ENCODE measurements at places on chromosomes 2 and 18.

- no peak for DNase-seq
These were observed 98.8 kb downstream of the TRABD2A start for GRCh38 chr2:84781942-84782716.

DNA sequence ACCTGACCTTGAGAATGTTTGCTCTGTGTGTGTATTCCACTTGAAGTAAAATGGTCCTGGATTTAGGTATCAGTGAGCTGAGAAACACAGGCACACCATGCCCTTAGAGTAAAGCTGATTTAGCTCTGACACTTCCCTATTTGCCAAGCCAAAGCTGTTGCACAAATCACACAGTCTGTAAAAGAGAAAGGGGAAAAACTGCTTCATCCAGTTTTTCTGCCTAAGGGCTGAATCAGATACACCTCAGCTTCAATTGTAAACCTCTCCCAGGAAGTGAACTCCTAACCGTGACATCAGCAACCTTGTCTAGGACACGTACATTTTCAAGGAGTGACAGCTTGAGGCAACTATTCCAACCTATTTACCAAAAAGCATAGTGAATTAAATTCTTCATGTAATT, 150.4 kb downstream of the NR4A2 start:
- no peak for DNase-seq

- no peak for DNase-seq
These were observed 58.2 kb upstream of the HDAC4 start for GRCh38 chr2:239459056-239459455.

DNA sequence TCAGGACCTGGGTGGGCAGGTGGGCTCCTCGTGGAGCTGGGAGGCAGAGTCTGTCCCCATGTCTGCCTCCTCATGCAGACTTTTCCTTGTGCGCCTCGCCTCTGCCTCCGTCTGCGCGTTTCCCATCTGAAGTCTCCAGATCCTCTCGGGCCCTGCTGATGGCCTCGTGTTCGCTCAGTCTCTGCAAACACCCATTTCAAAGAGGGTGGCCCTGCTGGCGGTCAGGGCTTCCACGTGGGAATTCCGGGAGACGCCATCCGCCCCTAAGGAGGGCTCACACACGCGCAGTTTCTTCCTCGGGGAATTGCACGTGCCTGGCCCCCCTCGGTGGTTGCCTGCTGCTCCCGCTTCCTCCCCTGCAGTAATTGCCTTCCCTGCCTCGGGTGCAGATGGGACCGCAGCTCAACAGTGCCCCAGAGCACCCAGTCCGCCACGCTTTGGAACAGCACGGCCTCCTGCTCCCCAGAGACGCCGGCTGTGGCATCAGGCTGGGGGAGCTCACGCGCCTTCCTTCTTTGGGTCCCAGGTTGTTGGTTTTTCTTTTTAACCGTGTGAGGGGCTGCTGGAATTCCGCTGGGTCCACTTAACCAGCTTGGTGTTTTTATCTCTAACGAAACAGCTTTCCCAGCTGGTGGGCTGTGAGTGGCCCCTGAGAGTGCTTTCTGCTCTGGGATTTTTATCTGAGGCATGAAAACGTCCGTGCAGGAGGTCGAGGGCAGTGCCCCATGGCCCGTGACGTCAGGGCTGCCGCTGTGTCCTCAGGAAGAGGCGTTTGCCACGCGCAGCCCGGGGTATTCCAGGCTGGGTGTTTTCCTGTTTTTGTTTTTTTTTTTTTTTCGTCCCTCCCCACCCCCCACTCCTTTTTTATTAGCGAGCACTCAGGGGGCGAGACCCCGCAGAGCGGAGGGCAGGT, 16.1 kb downstream of the NFATC1 start:
- no peak for DNase-seq

DNA sequence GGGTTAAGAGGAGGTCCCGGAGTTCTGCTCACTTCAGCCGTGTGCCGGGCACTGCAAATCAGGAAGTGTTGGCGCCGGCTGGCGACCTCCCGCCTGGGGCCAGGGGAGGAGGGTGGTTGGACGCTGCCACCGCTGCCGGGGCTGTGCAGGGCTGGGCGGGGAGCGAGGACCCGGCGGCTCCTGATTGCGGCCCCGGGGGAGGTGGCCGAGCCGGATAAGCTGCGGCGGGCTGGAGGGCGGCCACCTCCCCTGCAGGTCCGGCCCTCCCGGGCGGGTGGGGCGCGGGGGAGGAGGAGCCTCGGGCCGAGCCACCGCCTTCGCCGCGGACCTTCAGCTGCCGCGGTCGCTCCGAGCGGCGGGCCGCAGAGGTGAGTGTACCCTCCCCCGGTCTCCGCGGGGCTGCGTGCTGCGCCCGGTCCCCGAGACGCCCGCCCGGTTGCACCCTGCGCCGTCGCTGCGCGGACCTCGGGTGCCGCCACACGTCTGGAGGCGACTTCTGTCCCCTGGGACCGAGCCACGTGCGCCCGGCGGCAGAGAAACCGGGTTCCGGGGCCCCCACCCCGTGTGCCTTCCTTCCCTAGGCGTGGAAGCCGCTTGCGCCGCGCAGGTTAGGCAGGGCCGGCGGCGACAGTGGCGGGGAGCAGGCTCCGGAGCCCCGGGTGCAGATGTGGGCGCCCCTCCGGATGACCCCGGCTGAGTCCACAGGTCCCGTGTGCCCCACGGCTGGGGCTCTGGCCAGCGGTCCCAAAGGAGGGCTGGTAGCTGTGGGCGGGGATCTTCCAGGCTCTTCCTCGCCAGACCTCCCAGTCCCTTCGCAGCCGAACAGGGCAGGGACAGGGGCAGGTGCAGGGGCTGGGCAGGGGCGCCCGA, at the start of gene STEAP3:
STEAP3 (plus strand) TSS at position 314 of the 870 bp plus-strand sequence. CDS start 7,179 bp downstream, outside the sequence.
- no peak for DNase-seq

DNA sequence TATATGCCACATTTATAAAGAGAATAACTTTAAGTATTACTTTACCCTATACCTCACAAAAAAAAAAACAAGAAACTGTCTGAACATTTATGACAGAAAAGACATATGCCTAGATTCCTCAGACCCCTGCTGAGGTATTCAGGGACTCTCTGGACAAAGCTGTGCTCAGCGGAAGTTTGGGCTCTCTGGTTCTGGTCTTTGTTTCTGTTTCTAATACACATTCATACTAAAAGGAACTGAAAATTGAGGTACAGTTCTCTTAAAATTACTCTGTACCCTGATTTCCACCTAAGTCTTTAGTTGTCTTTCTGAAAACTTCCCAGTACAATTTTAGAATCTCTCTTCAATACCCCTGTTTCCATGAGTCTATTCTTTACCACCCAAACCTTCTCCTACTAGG, 160.3 kb downstream of the IKZF2 start:
- DNase-seq, result no peak

GRCh38 chr2:197216361-197216979, 94.1 kb downstream of the ANKRD44 start:
- no peak for DNase-seq

GRCh38 chr2:167692936-167693335, 554.5 kb downstream of the STK39 start:
- no peak for DNase-seq

DNA sequence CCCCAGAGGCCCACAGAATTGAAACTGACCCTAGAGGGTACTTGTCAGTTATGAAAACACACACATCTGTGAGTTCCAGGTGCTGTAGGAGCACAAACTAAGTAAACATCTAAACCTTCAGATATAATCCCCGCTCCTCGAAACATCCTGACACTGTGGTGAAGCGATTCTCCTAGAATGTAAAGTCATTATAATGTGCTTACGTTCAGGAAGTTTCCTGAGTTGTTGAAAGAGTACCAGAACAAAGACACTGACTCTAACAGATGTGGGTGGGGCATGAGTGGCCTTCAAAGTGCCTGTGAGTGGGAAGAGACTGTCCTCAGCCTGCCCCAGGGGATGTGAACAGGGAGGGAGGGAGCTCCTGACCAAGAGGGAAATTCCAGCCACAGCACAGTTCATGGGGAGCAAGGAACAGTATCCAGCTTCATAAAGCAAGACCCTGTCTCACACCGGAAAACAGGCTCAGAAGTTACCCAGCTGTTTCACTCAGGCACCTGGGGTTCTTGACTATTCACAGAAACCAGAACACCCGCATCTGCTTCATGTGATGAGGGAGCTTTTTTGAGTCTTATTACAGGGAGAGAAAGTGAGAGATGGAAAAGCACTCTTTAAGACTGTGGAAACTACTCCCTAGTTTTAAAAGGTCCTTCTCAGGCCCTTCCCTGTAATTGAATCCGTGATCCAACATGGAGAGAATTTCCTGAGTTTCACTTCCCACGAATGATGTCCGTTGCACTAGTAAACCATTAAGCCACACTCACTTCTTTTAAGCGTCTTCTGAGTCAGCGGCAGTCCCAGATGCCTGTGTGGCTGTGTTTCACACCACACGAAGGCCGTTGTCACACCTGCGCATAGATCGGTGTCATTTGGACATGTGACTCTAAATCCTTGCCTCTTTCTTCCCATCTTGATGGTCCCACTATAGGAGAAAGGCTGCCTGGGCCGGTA, 88.6 kb upstream of the EML6 start:
- DNase-seq, result no peak

GRCh38 chr2:29420999-29421782, 306.0 kb downstream of the CLIP4 start:
- no peak for DNase-seq

GRCh38 chr18:36501100-36501499, 203.6 kb downstream of the FHOD3 start:
- DNase-seq, result no peak
